ENCODE measurements at places on chromosomes 2 and 18. TPM values are rescaled to one million over a fixed set of nuclear protein-coding genes. Genes with fewer than 3 reads are reported as not detected.

GRCh38 chr2:133602538-133602937, 34.3 kb upstream of the NCKAP5 start:
- no peaks in the 10 kb centered on the region for H3K27me3 ChIP-seq
- no peak overlapping the region for H3K4me3 ChIP-seq
- H3K36me3 ChIP-seq = no peaks in the 10 kb centered on the region
- no peak for DNase-seq
- peaks cover 9% of the 10 kb centered on the region for H3K4me1 ChIP-seq

DNA sequence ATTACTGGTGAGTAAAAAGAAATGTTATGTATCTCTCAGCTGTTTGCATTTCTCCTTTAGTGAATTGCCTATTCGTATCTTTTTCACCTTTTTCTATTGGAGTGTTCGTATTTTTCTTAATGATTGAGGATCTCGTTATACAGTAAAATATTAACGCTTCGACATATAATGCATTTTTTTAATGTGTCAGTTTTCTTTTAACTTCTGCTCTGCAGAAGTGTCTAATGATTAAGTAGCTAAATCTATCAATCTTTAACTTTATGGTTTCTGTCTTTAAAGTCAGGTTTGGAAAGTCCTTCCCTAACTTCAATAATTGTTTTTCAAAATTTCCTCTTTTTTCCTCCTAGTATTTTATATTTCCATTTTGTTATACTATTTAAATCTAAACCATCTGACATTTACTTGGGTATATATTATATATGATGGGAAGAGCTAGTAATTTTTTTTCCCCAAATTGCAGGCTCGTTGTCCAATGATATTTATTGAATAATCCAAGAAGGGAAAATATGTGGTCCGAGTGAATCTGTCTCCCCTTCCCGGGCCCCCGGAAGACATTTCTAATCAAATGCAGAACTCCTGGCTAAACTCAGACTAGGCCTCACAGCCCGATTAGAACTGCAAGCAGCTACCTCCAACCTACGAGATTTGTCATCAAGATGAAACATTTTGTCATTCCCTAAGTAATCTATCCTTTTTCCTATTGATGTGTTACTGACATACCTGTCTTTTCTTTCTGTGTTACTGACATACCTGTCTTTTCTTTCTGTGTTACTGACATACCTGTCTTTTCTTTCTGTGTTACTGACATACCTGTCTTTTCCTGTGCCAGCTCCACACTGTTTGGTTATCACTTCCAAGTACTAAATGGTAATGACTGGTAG, 17.2 kb downstream of the PCBP1 start:
- H3K4me1 ChIP-seq = peaks cover 25% of the 10 kb centered on the region
- peak overlapping the region; percentile 52 for H3K27ac ChIP-seq
- H3K27me3 ChIP-seq = no peaks in the 10 kb centered on the region
- H3K36me3 ChIP-seq = no peaks in the 10 kb centered on the region
- H3K4me3 ChIP-seq = peak overlapping the region; percentile 55
- DNase-seq = no peak

Gene ARHGEF4
- polyA plus RNA-seq = 3.7 TPM

GRCh38 chr18:3150688-3151087, 69.1 kb downstream of the MYOM1 start:
- no peaks in the 10 kb centered on the region for H3K4me1 ChIP-seq
- H3K27me3 ChIP-seq = no peaks in the 10 kb centered on the region
- H3K27ac ChIP-seq = no peak overlapping the region
- no peak overlapping the region for H3K4me3 ChIP-seq
- H3K36me3 ChIP-seq = peaks cover 64% of the 10 kb centered on the region

- no peaks in the 10 kb centered on the region for H3K4me1 ChIP-seq
- no peaks in the 10 kb centered on the region for H3K27me3 ChIP-seq
- H3K36me3 ChIP-seq = no peaks in the 10 kb centered on the region
- no peak overlapping the region for H3K4me3 ChIP-seq
- no peak overlapping the region for H3K27ac ChIP-seq
Observed at GRCh38 chr2:205543937-205544702, 138.2 kb upstream of the NRP2 start.

Gene DCDC2C
- not detected for polyA plus RNA-seq

DNA sequence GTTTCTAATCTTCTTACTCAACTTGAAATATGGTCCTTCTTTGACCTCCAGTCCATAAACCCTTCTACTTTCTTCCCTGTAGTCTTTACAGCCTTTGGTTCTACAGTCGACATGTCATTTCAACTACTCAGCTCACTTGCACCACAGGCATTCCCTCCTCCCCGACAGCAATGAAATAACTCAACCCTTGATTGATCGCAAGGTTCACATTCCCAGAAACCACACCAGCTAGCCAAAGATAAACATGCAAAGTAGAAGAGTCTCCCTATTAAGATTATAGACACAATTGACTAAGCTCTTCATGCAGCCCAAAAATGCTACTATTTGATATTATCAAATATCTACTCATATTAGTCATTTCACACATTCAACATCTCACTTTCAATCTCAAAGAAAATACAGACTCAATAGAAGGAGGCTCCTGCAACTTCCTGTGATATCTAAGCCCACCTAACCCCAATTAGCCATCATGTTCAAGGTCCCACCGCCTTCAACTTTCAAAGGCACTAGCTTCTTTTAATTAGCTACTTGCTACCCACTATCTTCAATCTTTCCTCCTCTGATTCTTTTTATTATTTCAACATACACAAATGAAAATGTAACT, 50.8 kb downstream of the RTTN start:
- no peak for DNase-seq
- H3K27me3 ChIP-seq = no peaks in the 10 kb centered on the region
- H3K36me3 ChIP-seq = no peaks in the 10 kb centered on the region
- H3K27ac ChIP-seq = no peak overlapping the region
- no peaks in the 10 kb centered on the region for H3K4me1 ChIP-seq

DNA sequence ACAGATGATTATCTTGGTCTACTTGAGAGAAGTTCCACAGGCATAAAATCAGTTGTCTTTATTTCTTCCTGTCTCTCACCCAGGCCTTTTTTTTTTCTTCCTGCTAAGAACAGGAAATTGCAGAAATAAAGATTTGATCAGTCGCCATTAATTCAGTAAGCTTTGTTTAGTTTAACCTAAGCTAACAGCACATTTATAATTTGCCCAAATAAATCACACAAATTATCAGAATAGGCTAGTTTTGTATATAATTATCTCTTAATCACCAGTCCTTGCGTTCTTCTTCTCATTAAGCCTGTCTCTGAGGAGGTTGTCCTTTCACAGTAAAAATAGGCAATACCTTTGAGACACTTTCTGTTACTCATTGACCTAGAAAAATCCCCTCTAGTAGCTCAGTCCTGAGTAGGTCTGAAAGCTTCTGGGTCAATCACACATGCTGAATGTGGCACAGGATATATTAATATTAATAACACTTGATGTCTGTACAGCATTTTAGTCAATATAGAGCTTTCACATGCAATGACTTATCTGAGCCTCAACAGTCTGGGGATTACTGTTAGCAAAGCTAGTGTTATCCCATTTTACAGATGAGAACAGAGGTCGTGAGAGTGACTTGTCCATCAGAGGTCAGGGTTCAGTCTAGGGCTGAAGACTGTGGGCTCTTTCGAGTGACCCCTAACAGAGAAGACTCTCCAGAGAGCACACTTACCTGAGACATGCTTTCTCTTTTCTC, 11.2 kb upstream of the STK17B start:
- no peaks in the 10 kb centered on the region for H3K36me3 ChIP-seq
- no peaks in the 10 kb centered on the region for H3K27me3 ChIP-seq
- H3K4me3 ChIP-seq = no peak overlapping the region
- no peaks in the 10 kb centered on the region for H3K4me1 ChIP-seq

DNA sequence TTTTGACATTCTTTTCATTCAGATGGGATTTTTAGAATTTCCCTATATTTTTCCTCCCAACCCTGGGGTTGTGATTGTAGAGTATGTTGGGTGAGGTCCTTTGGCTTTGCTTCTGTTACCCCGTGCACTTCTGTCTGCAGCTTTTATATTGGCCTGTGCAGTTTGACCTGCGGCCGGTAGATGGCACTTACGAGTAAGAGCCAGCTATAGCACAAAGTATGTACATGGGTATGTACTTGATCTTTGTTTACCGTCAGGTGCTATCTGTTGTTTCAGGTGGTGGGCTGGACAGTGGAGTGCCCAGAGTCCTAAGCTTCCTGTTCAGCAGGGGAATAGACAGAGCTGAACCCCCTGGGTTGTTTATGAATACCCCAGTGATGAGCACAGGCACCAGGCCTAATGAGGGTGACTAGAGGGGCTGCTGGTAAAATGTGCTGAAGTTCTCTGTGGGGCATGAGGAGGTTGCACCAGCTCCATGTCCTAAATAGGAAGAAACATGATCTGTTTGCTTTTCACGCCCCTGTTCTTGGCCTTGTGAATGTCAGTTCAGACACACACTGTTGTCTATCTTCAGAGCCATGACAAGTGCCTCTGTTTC, 58.9 kb upstream of the THUMPD2 start:
- no peak overlapping the region for H3K4me3 ChIP-seq
- H3K27me3 ChIP-seq = no peaks in the 10 kb centered on the region
- H3K36me3 ChIP-seq = no peaks in the 10 kb centered on the region
- DNase-seq = no peak

DNA sequence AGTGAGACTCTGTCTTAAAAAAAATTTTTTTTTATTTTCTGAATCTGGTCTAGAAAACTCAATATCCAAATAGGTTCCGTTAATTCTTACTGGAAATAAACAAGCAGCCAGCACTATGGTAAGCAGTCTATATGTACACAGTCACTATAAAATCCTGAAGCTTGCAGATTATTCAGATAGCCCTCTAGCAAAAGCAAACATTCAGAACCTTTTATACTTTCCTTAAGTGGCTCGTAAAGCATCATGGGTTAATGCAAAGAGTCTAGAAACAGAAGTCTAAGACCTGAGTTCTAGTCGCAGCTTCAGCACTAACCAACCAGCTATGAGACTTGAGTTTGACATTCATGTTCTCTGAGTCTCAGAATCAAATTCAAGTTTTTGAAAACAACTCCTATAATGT, 51.9 kb downstream of the SIGLEC15 start:
- peaks cover 9% of the 10 kb centered on the region for H3K36me3 ChIP-seq
- no peaks in the 10 kb centered on the region for H3K4me1 ChIP-seq
- H3K4me3 ChIP-seq = no peak overlapping the region
- no peak for DNase-seq

GRCh38 chr2:127700527-127701192, 637 bp upstream of the SFT2D3 start:
- peaks cover 35% of the 10 kb centered on the region for H3K4me1 ChIP-seq
- H3K27ac ChIP-seq = peak overlapping the region; percentile 99
- no peaks in the 10 kb centered on the region for H3K36me3 ChIP-seq
- no peaks in the 10 kb centered on the region for H3K27me3 ChIP-seq
- peak overlapping the region; percentile 82 for H3K4me3 ChIP-seq
- peak; percentile 85 for DNase-seq

DNA sequence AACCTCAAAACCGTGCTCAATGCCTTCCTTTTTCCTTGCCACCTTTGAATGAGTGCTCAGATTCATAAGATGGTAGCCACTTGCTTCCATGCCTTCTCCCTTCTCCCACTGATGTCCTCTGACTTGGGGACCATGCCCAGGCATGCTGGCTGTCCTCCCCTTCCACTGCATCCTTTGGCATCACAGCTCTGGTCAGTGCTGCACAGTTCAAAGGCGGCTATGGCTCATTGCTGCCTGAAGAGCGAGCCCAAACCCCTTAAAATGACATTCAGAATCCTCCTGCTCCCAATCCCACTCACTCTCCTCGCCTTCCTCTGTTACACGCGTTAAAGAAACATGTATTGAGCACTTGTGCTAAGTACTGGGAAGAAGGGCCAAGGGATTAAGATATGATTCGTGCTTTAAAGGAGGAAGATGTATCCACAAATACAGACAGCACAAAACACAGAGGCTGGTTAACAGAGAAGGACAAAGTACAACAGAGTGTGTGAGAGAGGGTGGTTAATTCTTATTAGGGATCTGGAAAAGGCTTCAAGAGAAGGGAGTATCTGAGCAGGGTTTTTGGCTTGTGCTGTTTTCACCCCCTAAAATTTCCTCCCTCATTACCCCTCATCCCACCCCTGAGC, 81.8 kb downstream of the CERKL start:
- no peaks in the 10 kb centered on the region for H3K4me1 ChIP-seq
- no peak overlapping the region for H3K4me3 ChIP-seq
- no peaks in the 10 kb centered on the region for H3K36me3 ChIP-seq
- no peak overlapping the region for H3K27ac ChIP-seq

- no peaks in the 10 kb centered on the region for H3K27me3 ChIP-seq
- peaks cover 13% of the 10 kb centered on the region for H3K4me1 ChIP-seq
- peak; percentile 35 for DNase-seq
- no peaks in the 10 kb centered on the region for H3K36me3 ChIP-seq
Observed at GRCh38 chr18:75161256-75162028, 47.5 kb downstream of the PTGR3 start.

Gene SCN7A
- polyA plus RNA-seq = 1.4 TPM

- H3K27ac ChIP-seq = no peak overlapping the region
- no peaks in the 10 kb centered on the region for H3K4me1 ChIP-seq
- no peaks in the 10 kb centered on the region for H3K36me3 ChIP-seq
Observed at GRCh38 chr2:240642806-240643092, 17.5 kb downstream of the GPR35 start.

GRCh38 chr2:223537651-223538601, 64.2 kb downstream of the SCG2 start:
- no peak for DNase-seq
- no peak overlapping the region for H3K27ac ChIP-seq
- H3K27me3 ChIP-seq = no peaks in the 10 kb centered on the region
- no peak overlapping the region for H3K4me3 ChIP-seq
- no peaks in the 10 kb centered on the region for H3K36me3 ChIP-seq
- peaks cover 18% of the 10 kb centered on the region for H3K4me1 ChIP-seq

DNA sequence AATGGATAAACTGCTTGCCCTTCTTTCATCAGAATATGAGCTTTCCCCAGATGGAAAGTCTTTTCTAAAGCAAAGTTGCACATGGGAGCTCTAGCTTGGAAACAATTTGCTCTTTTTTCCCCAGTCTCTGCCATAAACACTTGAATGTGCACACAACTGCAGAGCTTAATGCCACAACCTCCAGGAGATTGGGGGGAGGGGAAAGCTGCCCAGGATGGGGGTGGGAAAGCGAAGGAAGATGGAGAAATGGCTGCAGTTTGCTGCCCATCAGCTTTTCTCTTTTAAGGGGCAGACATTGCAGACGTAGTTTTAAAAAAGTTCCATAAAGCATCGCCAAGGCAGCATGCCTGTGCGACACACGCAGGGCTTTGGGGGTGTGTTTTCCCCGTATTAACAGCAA, 1.5 kb downstream of the ACKR3 start:
- no peak for DNase-seq
- peaks cover 39% of the 10 kb centered on the region for H3K4me1 ChIP-seq
- H3K4me3 ChIP-seq = peak overlapping the region; percentile 65

- no peaks in the 10 kb centered on the region for H3K36me3 ChIP-seq
- no peak overlapping the region for H3K27ac ChIP-seq
- no peaks in the 10 kb centered on the region for H3K27me3 ChIP-seq
- DNase-seq = no peak
- H3K4me1 ChIP-seq = no peaks in the 10 kb centered on the region
- no peak overlapping the region for H3K4me3 ChIP-seq
Observed at GRCh38 chr2:7627583-7627982, 710.4 kb downstream of the RNF144A start.
